ENCODE measurements at places on chromosomes 1 and 21.

DNA sequence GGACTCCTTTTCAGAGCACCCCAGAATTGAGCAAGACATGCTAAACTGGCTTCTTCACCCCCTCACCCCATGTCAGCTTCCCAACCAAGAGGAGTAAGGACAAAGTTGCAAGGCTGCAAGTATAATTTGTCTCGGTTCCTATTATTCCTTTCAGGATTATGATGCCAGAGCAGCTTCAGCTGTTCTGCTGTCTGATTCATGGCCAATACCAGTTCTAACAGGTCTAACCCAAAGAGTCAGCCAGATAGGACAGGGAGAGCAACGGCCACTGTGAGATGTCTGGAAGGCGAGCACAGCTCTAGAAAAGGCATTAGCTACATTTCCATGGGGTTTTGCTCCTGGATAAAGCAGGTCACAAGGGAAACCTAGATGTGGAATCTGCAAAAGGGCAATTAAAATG lies 53.3 kb upstream of the HOOK1 start:
- no peak for DNase-seq

DNA sequence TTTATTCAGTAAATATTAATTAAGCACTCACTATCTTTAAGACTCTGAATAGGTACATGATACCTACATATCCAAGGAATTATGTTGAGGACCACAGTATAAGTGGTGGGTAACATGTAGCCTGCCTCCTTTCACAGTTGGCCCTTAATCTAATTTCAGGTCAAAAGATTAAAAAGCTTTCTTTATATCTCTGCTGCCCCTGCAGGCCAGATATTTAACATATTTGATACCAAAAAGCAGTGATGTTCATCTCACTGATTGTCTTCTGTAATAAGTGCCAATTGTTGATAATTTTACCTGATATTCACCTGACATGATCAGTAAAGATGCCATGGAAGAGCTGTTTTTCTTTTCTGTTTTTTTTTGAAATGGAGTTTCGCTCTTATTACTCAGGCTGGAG lies 36.5 kb downstream of the RLF start:
- no peak for DNase-seq

DNA sequence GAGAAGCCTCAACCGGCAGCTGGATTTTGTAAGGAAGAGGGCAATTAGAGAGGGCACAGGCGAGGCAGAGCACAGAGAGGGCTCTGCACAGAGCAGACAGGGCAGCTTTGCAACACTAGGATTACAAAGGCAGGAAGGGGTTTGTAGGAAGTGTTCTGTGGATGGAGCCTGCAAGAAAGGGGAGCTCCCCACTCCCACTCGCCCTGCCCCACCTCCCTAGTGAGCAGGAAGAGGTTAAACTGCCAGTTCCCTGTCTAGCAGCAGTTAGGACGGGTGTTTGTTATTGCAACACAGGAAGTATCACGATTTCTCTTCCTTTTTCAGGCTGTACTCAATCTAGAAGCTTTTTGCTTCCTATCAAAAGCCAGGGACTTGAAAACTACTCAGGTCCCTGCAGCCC lies 63.3 kb upstream of the LRRC8D start:
- DNase-seq = no peak

DNA sequence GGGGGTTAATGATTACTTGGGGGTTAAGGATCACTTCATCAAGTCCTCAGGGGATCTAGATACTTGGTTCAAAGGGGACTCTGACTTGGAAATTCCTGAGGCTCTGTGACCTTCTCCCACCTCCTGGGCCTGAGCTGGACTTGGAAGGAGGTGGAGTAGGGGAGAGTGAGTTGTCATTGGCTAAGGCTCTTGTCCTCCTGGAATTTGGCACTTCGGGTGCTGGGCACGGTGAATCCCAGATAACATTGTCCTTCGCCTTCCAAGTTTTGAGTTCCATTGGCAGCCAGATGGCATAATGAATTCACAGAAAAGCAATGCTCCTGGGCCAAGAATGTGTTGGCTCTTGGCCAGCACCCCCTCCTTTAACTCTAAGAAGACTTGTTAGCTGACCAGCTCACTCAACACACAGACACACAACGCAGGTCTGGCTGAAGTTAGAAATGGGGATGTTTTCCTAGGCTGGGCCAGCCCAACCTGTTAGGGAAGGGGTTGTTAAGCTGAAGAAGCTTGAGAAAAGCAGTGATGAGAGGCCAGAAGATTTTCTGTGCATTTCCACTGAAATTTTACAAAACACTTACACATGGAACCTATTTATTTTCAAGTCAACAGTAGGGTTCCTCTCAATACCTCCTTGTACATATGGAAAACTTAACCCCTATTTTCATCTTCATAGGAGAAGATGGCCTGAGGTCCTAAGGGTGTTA lies 29.7 kb downstream of the SLC26A9 start:
- no peak for DNase-seq

GRCh38 chr1:212413902-212414327 lies 771 bp downstream of the PACC1 start:
- no peak for DNase-seq

- DNase-seq = no peak
Measured at GRCh38 chr1:185987611-185988321, 253.6 kb downstream of the HMCN1 start.

- no peak for DNase-seq
Measured at GRCh38 chr1:211797994-211798393, 32.6 kb downstream of the LPGAT1 start.

GRCh38 chr1:153525088-153525728 lies 10.6 kb downstream of the S100A6 start:
- DNase-seq = no peak

GRCh38 chr1:206411321-206411720 lies 59.0 kb upstream of the IKBKE start:
- no peak for DNase-seq

GRCh38 chr1:154174654-154175053 lies 17.2 kb downstream of the TPM3 start:
- no peak for DNase-seq

GRCh38 chr1:87814573-87814972 lies 485.9 kb downstream of the LMO4 start:
- no peak for DNase-seq

- no peak for DNase-seq
Measured at GRCh38 chr1:241579434-241579833, 47.3 kb downstream of the KMO start.

DNA sequence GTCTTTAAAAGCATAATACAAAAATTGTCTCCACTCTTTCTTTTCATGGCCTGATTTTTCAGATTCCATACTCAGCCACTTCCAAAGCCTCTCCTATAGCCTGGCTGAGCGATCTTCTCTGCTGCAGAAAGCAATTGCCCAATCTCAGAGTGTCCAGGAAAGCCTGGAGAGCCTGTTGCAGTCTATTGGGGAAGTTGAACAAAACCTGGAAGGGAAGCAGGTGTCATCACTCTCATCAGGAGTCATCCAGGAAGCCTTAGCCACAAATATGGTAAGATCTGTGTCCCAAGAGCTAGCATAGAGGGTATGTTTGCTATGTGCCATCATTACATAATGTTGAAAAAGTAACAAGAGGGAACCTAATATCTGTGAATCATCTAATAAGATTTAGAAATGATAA lies 130.7 kb upstream of the BMP8A start:
- no peak for DNase-seq

GRCh38 chr1:64567426-64568170 lies 97.7 kb downstream of the CACHD1 start:
- no peak for DNase-seq

GRCh38 chr1:5888606-5889211 lies 103.5 kb downstream of the NPHP4 start:
- DNase-seq = no peak

DNA sequence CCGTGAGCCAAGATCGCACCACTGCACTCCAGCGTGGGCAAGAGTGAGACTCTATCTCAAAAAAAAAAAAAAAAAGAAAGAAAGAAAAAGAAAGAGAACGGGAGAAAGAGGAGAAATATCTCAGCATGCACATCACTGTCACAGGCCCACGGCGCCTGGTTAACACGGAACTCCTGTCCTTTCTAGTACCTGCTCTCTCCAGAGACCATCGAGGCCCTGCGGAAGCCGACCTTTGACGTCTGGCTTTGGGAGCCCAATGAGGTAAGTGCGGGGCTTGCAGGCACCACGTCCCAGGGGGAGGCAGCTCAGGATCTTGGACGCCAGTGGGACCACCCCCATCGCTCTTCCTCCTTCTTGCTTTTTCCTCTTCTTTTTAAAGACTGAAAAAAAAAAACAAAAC lies 100.4 kb downstream of the PDE9A start:
- DNase-seq = no peak

- DNase-seq = no peak
Measured at GRCh38 chr1:37685722-37686121, 6.6 kb upstream of the CDCA8 start.

DNA sequence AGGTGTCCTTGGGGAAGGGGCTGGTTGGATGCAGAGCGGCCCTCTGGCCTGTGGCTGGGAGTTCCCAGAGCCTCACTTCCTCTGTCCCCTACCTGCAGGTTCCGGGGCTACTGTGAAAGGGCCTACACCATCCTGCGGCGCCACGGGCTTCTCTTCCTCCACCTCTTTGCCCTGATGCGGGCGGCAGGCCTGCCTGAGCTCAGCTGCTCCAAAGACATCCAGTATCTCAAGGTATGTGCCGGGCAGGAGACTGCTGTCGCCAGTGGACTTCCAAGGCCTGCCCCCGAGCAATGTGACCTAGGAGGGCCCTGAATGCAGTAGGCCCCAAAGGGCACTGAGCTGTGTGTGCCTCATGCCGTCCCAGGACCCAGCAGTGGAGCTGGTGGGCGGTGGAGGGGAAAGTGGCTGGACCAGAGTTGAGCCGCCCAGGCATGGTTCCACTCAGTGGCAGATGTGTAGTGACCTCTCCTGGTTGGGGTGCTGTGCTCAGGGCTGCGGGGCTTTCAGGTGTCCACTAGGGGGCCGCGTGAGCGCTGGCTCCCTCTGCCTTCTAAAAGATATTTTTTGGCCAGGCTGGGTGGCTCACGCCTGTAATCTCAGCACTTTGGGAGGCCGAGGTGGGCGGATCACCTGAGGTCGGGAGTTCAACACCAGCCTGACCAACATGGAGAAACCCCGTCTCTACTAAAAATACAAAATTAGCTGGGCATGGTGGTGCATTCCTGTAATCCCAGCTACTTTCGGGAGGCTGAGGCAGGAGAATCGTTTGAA lies 73.4 kb downstream of the PIK3CD start:
- no peak for DNase-seq

DNA sequence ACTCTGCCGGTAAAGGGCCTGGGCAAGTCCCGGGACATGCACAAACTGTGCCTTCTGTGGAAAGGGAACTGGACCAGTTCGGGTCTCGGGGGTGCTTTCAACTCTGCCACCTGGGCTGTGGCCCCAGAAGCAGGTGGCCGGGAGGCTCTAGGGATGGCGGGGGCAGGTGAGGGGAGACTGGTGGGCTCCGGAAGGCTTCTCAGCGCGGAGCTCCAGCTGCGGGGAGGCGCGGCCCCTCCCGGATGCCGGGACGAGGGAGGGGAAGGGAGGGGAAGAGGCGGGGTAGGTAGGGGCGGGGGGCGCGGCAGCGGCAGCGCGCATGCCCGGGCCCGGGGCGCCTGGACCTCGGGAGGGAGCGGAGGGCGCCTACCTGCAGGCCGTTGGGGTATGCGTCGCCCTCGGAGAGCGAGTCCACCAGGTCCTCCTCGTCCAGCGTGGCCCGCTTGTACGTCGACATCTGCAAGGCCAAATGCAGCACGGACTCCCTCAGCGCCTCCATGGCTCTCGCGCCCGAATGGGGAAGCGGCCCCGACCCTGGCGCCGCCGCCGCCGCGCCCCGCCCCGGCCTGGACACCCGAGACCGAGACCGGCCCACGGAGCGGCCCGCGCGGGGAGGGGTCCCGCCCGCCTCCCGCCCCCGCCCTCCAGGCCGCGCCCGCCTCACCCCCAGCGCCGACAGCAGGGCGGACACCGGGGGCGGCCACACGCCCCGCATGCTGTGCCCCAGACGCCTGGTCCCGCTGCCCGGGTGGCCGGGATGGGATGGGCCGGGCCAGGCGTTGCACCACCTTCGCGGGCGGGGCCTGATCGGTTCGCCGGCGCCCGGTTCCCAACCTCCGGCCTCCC lies at the start of gene ECE1:
ECE1 (minus strand) TSS at position 764 of the 846 bp plus-strand sequence; CDS start at position 715, 49 bp downstream.
- no peak for DNase-seq

GRCh38 chr21:35609263-35609662 lies 451.1 kb downstream of the SETD4 start:
- DNase-seq = no peak

- DNase-seq = no peak
Measured at GRCh38 chr21:34890724-34891612, 158.1 kb downstream of the RUNX1 start.

DNA sequence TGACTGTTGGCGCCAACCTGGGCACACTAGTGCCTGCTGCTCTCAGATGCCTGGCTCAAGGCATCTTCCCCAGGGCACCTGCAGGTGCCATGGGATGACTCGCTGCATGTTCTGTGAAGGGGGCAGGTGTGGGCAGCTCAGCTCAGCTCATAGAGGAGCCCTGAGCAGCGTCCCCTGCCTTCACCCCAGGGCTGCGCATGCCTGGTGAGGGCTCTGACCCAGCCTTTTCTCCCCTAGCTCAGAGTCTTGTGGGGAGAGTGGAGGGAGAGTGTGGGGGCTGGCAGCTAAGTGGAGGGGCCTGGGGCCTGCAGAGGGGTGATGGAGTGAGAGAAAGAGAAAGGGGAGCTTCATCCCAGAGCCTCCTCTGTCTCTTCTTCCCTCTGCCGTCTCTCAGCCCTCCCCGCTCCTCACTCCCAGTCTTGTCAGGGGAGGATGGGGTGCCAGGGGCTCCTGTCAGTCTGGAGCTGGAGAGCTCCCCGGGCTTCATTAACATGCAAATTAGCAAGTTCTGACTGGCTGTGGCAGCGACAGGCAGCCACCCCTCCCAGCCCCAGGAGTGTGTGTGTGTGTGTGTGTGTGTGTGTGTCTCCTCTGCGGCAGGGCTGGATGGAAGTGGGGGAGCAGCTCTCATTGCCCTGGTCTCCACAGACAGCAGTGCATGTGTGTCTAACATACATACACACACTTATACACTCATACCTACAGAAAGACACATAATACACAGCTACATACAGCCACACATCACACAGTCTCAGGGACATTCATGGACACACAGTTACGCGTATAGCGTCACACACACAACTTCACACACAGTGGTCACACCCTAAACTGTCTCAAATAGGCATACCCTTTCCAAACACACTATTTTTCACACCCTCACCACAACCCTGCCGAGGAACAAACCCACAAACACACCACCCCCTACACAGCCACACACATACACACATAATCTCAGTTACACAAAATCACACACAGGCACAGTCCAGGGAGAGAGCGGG lies 34.0 kb downstream of the FOXO6 start:
- no peak for DNase-seq

GRCh38 chr1:42178249-42178648 lies 13.7 kb upstream of the GUCA2A start:
- DNase-seq = no peak

DNA sequence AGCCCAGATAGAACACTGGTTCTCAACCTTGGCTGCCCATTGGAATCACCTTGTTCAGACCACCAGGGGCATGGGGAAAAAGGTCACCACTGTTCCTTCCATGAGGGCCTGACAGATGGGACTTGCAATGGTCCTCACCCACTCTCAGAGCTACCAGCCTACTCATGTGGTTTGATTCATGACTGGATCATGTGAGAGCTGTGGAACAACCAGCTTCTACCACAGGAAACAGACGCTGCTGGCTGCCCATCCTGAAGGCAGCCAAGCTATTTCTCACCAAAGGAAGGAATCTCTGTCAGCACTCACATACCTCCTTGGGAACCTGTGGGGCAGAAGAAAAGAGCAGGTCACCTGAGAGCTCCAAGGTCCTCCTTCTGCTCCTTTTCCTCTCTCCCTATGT lies 53.6 kb downstream of the CAPN8 start:
- DNase-seq = no peak

GRCh38 chr1:209624558-209625549 lies 27.4 kb downstream of the LAMB3 start:
- DNase-seq = no peak
